Hematopoietic multipotent progenitor cell (in vitro differentiated cells): ENCODE measurements at places on chromosomes 16 and 17.

GRCh38 chr17:82690786-82691489, 7.6 kb downstream of the RAB40B start:
- DNase-seq, result no peak

DNA sequence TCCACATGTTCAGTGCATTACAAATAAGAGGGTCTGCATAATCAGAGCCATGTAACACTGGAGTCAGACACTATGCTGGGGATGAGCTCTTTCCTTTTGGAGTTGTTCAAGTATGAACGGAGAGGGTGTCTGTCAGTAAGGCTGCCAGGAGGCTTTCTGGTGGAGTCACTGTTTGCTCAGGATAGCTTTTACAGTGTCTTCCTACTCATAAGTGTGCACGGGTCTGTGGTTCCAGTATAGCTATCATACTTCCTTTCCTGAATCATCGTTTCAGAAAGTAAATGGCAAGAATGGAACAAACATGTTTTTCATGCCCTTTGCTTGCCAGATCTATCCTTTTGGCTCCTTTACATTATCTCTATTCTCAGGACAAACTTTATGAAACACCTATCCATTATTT, 152.7 kb upstream of the CDH11 start:
- no peak for DNase-seq

DNA sequence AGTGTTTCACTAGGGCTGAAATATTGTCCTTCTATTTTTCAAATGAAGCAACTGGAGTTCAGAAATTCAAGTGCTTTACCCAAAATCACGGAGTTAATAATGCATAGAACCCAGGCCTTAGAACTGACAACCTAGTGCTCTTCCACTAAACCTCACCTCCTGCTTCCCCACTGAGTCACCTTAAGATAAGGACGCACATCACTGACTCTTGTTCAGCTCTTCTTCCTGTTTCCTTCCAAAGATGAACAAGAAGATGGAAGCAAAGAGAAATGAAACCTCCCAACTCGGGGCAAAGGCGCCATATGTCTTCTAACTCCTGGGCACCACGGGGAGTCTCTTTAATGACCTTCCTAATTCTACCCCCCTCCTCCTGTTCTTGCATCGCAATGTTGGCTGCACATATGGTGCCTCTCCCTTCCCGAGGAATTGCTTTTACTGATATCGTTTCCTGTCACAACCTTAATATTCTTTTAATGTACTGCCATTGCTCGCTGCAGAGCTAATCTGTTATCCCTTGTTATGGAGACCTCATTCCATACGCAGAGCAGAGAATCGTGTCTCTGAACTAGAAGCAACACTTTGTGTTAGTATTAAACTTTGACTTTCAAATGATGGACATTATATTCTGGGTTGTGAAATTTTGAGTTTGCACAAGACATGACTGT, 591.4 kb downstream of the TMEM114 start:
- no peak for DNase-seq

GRCh38 chr16:23917621-23918020, 81.8 kb downstream of the PRKCB start:
- no peak for DNase-seq

GRCh38 chr16:70534971-70535370, 11.4 kb downstream of the SF3B3 start:
- DNase-seq, result no peak

- no peak for DNase-seq
Measured at GRCh38 chr16:69830534-69831211, 68.5 kb downstream of the WWP2 start.

DNA sequence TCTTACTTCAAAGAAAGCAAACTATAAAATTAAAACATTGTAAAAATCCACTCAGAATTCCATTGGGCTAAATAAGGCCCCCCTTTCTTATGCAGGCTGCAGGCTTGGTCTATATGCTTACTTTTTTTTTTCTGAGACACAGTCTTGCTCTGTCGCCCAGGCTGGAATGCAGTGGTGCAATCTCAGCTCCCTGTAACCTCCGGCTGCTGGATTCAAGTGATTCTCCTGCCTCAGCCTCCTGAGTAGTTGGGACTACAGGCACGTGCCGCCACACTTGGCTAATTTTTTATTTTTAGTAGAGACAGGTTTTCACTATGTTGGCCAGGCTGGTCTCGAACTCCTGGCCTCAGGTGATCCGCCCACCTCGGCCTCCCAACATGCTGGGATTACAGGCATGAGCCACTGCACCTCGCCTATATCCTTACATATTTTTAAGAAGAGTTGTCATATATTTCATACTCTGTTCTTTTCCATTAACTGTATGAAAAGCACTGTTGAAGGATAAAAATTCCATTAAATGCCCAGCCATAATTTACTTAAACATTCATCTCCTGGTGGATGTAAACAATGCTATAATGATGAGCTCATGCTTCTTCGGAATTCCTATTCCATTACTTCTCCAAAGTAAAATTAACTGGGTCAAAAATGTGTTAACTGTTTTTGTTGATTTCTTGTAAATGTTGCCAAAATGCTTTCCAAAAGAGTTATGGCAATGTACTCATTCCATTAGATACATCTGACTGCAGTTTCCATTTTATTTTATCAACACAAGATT, 17.8 kb downstream of the SNN start:
- no peak for DNase-seq

DNA sequence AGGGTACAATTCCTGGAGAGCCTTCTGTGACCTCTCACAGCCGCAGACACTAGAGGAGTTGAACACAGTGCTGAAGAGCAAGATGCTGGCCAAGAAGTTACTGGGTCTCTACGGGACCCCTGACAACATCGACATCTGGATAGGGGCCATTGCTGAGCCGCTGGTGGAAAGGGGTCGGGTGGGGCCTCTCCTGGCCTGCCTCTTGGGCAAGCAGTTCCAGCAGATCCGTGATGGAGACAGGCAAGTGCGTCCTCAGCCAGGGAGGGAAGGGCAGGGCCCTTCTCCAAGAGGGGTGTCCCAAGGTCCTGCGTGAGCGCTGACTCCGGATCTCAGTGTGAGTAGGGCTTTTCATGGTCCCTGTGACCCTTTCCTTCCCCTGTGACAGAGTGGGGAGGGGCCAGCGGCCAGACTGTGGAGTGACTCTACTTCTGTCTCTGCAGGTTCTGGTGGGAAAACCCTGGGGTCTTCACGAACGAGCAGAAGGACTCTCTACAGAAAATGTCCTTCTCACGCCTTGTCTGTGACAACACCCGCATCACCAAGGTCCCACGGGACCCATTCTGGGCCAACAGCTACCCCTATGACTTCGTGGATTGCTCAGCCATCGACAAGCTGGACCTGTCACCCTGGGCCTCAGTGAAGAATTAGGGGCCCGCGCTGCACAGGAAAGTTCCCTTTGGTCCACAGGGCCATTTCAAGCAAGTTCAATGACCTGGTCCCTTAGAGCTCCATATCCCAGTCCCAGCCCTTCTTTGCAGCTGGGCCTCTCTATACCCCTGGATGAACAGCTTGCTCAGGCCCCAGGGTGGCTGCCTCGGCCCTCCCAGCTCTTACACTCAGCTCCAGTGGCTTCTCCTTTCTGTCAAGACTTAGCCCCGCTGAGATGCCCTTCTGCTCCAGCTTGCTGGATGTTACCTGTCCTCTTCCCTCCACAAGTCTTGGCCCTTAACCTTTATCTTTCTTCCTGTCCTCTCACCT, 13.1 kb downstream of the MPO start:
- DNase-seq, result no peak

DNA sequence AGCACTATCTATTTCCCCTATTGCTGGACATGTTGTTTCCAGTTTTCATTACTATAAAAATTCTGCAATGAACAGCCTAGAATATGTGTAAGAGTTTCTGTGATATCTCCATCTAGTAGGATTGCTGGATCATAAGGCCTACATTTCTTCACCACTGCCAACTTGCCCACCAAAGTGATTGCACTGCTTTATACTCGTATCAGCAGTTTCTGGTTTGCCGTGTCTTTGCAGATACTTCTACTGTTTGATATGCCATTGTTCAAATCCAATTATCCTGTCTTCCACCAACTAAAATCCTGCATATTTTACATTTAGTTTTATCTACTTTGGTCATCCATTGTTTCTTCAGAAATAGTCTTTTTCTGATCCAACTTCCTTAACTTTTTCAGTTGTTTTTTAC, 21.1 kb downstream of the CEP95 start:
- no peak for DNase-seq

DNA sequence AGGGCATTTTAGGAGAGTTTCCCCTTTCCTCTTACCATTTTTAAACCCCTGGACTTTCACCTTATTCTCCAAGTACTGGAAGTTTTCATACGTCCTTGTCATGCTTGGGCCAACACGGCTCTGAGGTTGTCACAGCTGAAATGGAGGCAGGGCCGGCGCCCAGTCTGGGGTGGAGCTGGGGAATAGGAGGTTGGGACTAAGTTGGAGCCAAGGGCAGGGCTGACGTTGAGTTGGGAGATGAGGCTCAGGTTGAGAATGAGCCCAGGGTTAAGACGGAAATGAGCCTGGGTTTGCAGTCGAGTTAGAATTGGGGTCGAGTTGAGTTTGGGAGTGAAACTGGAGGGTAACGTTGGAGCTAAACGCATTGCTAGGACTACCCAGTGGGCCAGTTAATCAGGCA, 1.3 kb downstream of the CLEC10A start:
- DNase-seq, result no peak

- DNase-seq, result no peak
Measured at GRCh38 chr17:59839651-59840328, 53.0 kb downstream of the TUBD1 start.

GRCh38 chr16:84367750-84368307, 509 bp upstream of the ATP2C2 start:
- DNase-seq, result no peak

DNA sequence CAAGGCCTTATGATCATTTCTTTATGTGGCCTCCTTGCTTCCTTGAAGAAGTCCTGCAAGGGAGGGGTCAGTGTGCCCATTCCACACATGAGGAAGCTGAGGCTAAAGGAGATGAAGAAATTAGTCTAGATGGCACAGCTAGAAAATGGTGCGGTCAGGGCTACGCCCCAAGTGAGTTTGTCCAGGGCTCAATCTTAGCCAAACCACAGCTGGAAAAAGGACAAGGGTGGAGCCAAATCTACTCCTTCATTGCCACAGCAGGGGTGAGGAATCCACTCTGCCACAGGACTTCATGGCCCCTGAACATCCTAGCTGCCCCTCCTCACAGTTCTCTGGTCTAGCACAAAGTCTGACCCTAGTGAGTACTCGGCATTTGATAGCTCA, 16.2 kb downstream of the BEAN1 start:
- no peak for DNase-seq

- no peak for DNase-seq
Measured at GRCh38 chr17:21014498-21014897, 28.3 kb downstream of the USP22 start.

GRCh38 chr17:66378296-66378695, 75.9 kb downstream of the PRKCA start:
- DNase-seq, result no peak

- no peak for DNase-seq
Measured at GRCh38 chr17:41773190-41773588, 13.3 kb downstream of the JUP start.

- DNase-seq, result no peak
Measured at GRCh38 chr16:58187092-58187491, 10.8 kb downstream of the CSNK2A2 start.

GRCh38 chr16:6892966-6893365, 439.7 kb upstream of the RBFOX1 start:
- DNase-seq, result no peak

DNA sequence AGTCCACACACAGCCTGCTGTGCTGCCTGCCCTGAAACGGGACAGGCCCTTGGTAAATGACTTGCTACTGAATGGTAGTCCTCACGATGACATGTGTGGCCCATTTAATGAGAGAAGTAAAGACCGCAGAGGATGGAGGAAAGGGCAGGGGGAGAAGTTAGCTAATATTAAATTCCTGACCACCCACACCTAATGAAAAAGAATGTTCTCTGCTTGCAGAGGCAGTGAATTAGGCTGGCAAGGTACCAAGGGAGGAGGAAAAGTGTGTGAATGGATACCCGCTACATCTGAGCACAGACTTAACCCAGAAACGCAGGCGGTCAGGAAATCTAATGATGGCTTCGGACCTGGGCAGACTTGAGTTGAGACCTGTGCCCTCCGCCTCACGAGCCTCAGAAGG, 141.2 kb downstream of the PRKCA start:
- DNase-seq, result no peak

GRCh38 chr17:68777856-68778694, 176.9 kb upstream of the FAM20A start:
- DNase-seq, result no peak

DNA sequence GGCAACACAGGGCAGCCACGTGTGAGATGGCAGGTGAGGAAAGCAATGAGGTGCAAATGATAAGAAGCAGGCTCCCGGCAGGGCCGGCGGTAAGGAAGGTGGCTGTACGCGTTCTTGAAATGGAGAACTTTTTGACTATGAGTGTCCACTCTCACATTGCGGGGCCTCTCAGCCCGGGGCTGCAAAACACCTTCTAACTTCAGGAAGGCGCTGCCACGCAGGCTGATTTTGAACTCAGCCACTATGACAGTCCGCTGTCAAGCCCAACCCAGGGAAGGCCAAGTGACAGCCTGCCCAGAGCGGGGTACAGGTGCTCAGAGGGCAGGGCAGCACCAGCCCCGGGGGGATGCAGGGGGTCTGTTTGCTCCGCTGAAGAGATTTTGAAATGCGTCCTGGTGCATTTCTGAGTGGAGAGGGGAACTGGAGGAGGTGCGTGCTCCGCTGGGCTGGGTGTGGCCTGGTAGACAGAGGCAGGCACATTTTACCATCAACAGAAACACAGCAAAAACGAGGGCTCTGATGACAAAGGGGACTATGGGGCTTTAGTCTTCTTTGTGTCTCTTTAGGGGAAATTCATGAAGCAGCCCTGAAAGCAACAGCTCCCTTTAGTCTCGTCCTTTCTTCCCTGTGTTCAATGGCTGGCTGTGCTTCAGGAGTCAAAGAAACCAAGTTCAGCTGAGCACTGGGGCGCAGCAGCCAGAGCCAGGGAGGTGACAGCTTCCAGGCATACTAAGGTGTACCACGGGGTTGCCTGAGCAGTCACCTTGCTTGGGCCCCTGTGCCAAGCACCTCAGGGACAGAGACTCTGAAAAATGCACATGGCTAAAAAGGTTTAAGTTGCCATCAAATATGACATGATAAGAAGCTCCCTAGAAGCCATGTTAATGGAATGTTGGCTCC, 14.6 kb upstream of the SREBF1 start:
- no peak for DNase-seq

DNA sequence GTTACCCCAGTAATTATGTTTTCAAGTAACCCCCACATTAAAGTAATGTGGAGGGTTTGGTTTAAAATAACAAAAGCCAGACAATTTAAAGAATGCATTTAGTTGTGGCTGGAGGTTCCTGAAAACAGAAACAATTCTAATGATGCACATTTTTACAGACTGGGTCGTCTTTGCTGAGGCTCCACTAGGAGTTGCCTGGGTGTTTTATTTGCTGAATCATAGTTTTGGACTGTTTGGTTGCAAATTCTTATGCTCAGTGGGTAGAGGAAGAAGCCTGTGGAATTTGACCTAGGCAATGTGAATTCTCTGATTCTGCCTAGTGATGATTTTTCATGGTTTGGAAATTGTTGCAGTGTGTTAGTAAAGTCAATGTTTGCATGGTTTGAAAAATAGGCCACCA, 16.3 kb downstream of the SHISA9 start:
- DNase-seq, result no peak
